ENCODE measurements at places on chromosomes 2 and 18.
A peak's percentile ranks its signal among the peaks of the same experiment; 100 is the strongest.

DNA sequence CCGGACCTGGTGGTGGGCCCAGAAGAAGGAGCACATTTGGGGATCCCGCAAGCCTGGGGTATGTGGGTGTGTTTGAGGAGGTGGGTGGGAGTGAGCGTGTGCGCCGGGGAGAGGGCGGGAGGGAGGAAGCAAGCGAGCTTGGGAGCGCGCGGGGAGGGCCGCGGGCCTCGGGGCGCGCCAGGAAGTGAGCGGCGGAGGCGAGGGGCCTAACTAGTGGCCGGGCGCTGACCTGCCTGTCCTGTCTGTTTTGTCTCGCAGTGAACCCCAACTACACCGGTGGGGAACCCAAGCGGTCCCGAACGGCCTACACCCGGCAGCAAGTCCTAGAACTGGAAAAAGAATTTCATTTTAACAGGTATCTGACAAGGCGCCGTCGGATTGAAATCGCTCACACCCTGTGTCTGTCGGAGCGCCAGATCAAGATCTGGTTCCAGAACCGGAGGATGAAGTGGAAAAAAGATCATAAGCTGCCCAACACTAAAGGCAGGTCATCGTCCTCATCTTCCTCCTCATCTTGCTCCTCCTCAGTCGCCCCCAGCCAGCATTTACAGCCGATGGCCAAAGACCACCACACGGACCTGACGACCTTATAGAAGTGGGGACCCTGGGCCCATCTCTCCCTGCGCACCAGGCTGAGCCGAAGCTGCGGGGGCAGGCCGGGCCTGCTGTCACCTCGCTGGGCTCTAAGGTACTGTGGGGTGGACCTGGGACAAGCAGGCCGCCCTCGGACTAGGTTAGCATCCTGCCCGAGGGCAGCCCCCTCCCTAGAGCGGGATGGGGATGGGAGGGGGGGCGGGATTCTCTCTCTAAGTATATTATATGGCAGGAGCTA, 1.2 kb downstream of the HOXD4 start:
- no peak overlapping the region for H3K27ac ChIP-seq
- DNase-seq: no peak
- no peak overlapping the region for H3K4me3 ChIP-seq
- peaks cover 100% of the 10 kb centered on the region for H3K27me3 ChIP-seq

GRCh38 chr2:64594226-64594989, 59.3 kb downstream of the SERTAD2 start:
- H3K27ac ChIP-seq: no peak overlapping the region
- H3K4me3 ChIP-seq: no peak overlapping the region
- H3K36me3 ChIP-seq: peaks cover 8% of the 10 kb centered on the region

- H3K27ac ChIP-seq: no peak overlapping the region
- H3K4me3 ChIP-seq: no peak overlapping the region
- DNase-seq: no peak
- H3K4me1 ChIP-seq: no peaks in the 10 kb centered on the region
- H3K36me3 ChIP-seq: no peaks in the 10 kb centered on the region
These were observed 87.4 kb downstream of the GAREM1 start for GRCh38 chr18:32383050-32383819.

GRCh38 chr18:55421615-55422419, 166.2 kb downstream of the TCF4 start:
- no peaks in the 10 kb centered on the region for H3K36me3 ChIP-seq
- no peak overlapping the region for H3K4me3 ChIP-seq
- peaks cover 82% of the 10 kb centered on the region for H3K4me1 ChIP-seq
- H3K27me3 ChIP-seq: no peaks in the 10 kb centered on the region
- H3K27ac ChIP-seq: peak overlapping the region; percentile 71

DNA sequence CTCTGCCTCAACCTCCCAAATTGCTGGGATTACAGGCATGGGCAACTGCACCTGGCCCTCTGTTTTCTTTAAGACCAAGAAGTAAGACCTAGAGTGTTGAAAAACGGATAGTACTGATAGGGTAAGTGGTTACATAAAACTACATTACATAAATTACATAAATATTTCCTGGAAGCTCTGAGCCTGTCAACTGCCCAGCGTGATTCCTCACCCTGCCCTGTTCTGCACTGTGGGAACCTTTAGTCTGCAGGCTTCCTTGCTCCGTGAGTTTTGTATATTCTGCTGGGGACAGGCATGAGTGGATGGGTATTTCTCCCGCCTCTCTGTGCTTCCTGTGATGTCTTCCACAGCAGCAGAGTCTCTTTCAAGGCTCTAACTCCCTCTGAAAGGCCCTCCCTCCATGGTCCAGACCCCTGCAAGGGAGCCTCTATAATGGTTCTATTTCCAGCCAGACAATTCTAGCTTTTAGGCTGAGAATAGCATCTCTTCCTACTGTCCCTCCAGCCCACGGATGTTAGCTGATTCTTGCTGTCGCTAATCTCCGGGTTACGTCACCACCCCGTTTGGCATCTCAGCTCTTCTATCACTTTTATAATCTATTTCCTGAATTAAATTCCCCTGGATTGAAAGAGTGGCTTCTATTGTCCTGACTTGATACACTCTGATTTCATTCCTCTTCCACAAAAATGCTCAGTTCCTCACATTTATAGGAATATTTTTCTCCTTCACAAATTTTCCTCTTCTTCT, 49.5 kb upstream of the PLEKHM3 start:
- H3K4me3 ChIP-seq: no peak overlapping the region
- no peak overlapping the region for H3K27ac ChIP-seq
- no peaks in the 10 kb centered on the region for H3K36me3 ChIP-seq
- no peaks in the 10 kb centered on the region for H3K27me3 ChIP-seq
- H3K4me1 ChIP-seq: no peaks in the 10 kb centered on the region
- no peak for DNase-seq

All from neural progenitor cell (in vitro differentiated cells).